Muscle of arm (tissue), 14 donors: ENCODE measurements at places on chromosomes 1 and 21. TPM values are rescaled to one million over a fixed set of nuclear protein-coding genes. Genes with fewer than 3 reads are reported as not detected.

DNA sequence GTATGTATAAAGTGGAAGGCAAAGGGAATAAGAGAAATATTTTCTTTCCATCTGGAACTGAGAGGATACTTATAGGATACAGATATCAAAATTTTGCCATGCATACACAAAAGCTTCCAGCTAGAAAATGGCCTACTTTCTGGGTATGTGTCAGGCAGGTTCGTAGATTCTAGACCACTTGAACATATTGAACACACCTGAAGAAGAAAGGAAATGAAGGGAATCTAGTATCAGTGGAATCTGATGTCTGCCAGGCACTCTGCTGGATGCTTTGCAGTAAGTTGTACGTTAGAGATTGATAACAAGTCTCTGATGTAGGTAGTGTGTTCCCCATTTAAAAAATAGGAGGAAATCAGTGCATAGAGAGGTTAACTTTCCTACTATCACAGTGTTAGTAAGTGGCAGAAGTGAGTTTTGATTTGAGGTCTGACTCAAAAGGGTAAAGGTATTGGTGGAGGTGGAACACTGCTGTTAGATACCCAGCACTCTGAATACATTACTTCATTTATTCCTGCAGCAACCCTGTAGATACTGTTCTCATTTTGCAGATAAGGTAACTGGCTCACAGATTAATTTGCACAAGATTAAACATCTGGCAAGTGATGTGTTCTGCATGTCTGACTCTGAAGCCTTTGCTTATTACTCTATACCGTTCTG lies 3.0 kb downstream of the CAMSAP2 start:
- DNase-seq = no peak

DNA sequence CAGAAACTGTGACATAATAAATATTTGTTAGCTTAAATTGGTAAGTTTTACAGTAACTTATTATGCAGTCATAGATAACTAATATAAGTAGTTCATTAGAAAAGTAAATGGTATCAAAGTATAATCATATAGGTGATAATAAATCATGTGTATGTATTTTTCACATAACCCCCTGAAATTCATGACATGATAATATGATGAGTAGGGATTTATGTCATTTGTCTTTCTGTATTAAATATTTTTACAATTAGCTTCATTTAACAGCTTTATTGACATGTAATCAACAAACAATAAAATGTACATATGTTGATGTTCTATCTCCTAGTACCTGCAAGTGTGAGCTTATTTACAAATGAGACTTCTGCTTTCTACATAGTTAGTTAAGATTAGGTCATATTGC lies 9.8 kb upstream of the FCGR2A start:
- no peak for DNase-seq

DNA sequence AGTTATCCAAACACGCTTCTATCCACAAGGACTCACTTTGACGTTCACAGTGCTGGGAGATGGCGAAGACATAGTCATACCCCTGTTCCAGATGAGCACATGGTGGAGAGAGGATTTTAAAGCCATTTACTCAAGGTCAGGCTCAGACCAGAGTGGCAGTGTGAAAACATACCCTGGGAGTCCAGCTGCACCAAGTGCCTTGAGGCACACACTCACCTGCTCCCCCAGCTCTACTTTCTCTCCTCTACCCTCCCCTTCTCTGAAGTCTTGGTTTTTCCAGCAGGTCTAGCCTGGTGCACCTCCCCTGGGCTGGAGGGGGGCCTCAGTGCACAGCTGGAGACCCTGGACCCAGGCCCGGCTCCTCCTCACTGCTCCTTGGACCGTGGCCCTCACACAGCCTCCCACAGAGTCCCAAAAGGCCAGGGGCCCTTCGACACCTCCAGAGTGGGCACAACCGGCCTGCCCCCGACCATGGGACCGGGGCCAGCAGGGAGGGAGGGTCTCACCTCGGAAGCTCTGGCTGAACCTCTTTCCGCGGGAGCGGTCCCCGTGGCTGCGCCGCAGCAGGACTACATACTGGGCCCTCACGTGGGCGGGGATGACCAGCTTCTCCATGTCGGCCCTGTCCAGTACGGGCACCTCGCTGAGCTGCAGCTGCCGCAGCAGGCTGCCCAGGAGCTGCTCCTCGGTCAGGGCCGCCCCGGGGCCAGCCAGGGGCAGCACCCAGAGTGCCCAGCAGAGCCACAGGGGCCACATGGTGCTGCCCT lies 452 bp downstream of the LEFTY2 start:
- peak; percentile 59 for DNase-seq

GRCh38 chr21:42469272-42469671 lies 26.8 kb downstream of the RSPH1 start:
- no peak for DNase-seq

DNA sequence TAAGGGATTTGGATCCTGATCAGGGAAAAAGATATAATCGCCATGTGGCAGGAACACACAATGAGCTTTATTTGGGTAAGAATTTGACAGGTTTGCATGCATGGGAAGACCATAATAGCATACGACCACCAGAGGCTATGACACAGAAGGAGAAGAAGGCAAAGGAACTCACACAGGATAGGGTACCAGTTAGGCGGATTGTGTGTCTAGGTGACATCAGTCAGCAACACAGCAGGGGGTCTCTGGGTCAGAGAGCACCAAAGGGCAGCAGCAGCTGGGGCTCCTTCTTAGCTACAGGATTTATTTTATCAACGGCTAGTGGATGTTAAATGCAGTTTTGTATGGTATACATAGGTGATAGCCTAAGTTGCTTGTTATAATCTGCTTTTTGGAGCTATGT lies 551.3 kb downstream of the KCNT2 start:
- DNase-seq = no peak

GRCh38 chr1:158179301-158180041 lies 1.2 kb upstream of the CD1D start:
- no peak for DNase-seq

- no peak for DNase-seq
These were observed 8.7 kb upstream of the EYA3 start for GRCh38 chr1:28097100-28097472.

DNA sequence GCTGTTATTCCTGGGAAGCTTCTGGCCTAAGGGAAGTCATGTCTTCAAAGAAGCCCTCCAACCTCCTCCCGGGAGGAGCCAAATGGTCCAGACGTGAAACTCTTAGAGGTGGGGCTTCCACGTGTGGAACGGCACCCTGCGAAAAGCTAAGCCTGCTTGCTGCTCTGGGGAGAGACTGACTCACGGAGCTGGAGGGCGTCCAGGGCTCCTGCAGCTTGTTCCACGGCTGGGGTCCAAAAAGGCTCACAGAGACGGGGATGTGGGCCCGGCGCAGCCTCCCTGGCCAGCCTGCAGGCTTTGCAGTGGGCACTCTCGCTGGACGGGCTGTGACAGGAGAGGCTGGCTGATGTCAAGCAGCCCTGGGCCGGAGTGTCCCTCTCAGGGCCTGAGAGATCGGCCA lies 105.1 kb downstream of the COLGALT2 start:
- peak; percentile 90 for DNase-seq

DNA sequence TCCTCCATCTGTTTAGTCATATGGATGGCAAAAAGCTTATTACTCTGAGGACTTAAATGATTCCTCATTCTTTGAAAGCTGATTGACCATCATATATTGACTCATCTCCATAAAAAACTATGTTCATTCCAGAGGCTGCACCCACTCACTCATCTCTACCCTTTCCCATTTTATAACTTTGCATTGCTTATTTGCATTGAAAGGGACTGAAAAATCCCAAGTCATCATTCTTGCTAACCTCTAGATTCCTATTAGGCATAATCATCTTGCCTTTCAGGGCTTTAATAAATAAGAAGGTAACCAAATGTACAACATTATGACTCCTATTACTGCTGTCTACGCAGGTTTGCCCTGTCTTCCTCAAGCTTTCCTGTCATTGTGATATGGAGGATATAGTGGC lies 1180.3 kb upstream of the B3GALT2 start:
- no peak for DNase-seq

GRCh38 chr21:26195708-26196107 lies 25.1 kb upstream of the APP start:
- DNase-seq = no peak

GRCh38 chr1:174039027-174039426 lies 16.9 kb upstream of the RC3H1 start:
- no peak for DNase-seq

GRCh38 chr1:9321986-9322660 lies 29.4 kb downstream of the SPSB1 start:
- DNase-seq = no peak

GRCh38 chr1:182713492-182713891 lies 29.1 kb upstream of the RGS8 start:
- DNase-seq = no peak

The PCP4 gene
- 1.6 TPM for polyA plus RNA-seq

The DCDC2B gene
- 0.24 TPM for polyA plus RNA-seq

The ESPN gene
- polyA plus RNA-seq = 5.6 TPM

The PGLYRP4 gene
- not detected for polyA plus RNA-seq

The HSPA6 gene
- 0.38 TPM for polyA plus RNA-seq

The NDUFS2 gene
- polyA plus RNA-seq = 131 TPM

The TEKT2 gene
- 0.16 TPM for polyA plus RNA-seq

The SLC30A10 gene
- 0.31 TPM for polyA plus RNA-seq
